Mesothelial cell of epicardium (in vitro differentiated cells): ENCODE measurements at places on chromosomes 6 and 20. TPM values are rescaled to one million over a fixed set of nuclear protein-coding genes. Genes with fewer than 3 reads are reported as not detected.
A peak's percentile ranks its signal among the peaks of the same experiment; 100 is the strongest.

The IL17F gene
- not detected in 3 replicates for total RNA-seq

The SNAI1 gene
- total RNA-seq, result 8.5 to 9.7 TPM (median 8.9 TPM) in 3 replicates

The CAP2 gene
- total RNA-seq, result 14.1 to 15.6 TPM (median 15.0 TPM) in 3 replicates

The RBM38 gene
- 23.8 to 25.6 TPM (median 25.3 TPM) in 3 replicates for total RNA-seq

The CYP24A1 gene
- total RNA-seq, result 21.3 to 25.3 TPM (median 23.6 TPM) in 3 replicates

The NFATC2 gene
- 13.1 to 14.0 TPM (median 14.0 TPM) in 3 replicates for total RNA-seq

The UBE2C gene
- total RNA-seq, result 48.1 to 50.2 TPM (median 48.3 TPM) in 3 replicates

The GPR63 gene
- 17.5 to 18.5 TPM (median 17.9 TPM) in 3 replicates for total RNA-seq

The MAS1L gene
- not detected in 3 replicates for total RNA-seq

The PPP1R16B gene
- total RNA-seq, result 0.04 TPM in 1 of 3 replicates, not detected in the others

The C6orf163 gene
- 9.0 to 11.5 TPM (median 10.0 TPM) in 3 replicates for total RNA-seq

The APOBEC2 gene
- total RNA-seq, result 0.22 to 0.51 TPM (median 0.45 TPM) in 3 replicates

The NT5DC1 gene
- 30.8 to 34.5 TPM (median 33.4 TPM) in 3 replicates for total RNA-seq

DNA sequence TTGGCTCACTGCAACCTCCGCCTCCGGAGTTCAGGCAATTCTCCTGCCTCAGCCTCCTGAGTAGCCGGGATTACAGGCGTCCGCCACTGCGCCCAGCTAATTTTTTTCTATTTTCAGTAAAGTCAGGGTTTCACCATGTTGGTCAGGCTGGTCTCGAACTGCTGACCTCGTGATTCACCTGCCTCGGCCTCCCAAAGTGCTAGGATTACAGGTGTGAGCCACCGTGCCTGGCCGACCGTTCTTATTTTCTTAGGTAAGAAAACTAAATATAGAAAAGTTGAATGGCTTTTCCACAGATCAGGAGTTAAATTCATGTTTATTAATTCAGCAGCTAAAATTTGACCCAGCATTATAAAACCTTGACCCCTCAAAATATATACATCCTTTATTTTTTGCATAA is 238.7 kb downstream of the TRDN start:
- H3K27ac ChIP-seq, result no peak overlapping the region
- H3K27me3 ChIP-seq, result no peaks in the 10 kb centered on the region
- no peak for DNase-seq

- no peak overlapping the region for H3K4me3 ChIP-seq
- peaks cover 48% of the 10 kb centered on the region for H3K36me3 ChIP-seq
- peaks cover 9% of the 10 kb centered on the region for H3K4me1 ChIP-seq
- H3K27ac ChIP-seq, result peak overlapping the region; percentile 19
- H3K27me3 ChIP-seq, result no peaks in the 10 kb centered on the region
Measured at GRCh38 chr6:157203312-157203744, 120.0 kb downstream of the TMEM242 start.

- DNase-seq, result no peak
- H3K36me3 ChIP-seq, result no peaks in the 10 kb centered on the region
- H3K27me3 ChIP-seq, result peaks cover 34% of the 10 kb centered on the region
Measured at GRCh38 chr6:52180787-52181558, 5.2 kb upstream of the IL17A start.

GRCh38 chr6:146420255-146420654 is 123.4 kb upstream of the RAB32 start:
- no peaks in the 10 kb centered on the region for H3K36me3 ChIP-seq
- DNase-seq, result no peak
- no peaks in the 10 kb centered on the region for H3K4me1 ChIP-seq
- H3K27me3 ChIP-seq, result peaks cover 4% of the 10 kb centered on the region
- no peak overlapping the region for H3K4me3 ChIP-seq

DNA sequence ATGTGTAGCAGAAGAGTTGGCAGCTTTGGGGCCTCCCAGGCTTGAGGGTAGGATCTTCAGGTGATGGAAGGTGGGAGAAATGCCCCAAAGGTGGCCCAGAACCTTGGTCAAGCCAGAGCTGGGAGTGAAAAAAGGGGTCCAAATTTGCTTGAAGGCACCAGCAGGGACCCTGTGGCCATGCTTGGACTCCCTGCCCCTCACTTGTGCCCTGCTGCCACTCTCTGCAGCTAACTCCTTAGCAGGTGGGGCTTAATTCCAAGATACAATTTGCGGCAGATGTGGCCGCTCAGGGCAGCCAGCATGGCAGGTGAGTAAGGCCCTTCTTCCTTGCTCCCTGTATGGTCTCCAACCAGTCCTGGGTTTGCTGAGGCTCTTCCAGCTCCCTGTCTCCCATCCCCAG is 285.0 kb upstream of the RNF24 start:
- no peaks in the 10 kb centered on the region for H3K4me1 ChIP-seq
- no peaks in the 10 kb centered on the region for H3K36me3 ChIP-seq
- peaks cover 40% of the 10 kb centered on the region for H3K27me3 ChIP-seq
- no peak overlapping the region for H3K4me3 ChIP-seq

DNA sequence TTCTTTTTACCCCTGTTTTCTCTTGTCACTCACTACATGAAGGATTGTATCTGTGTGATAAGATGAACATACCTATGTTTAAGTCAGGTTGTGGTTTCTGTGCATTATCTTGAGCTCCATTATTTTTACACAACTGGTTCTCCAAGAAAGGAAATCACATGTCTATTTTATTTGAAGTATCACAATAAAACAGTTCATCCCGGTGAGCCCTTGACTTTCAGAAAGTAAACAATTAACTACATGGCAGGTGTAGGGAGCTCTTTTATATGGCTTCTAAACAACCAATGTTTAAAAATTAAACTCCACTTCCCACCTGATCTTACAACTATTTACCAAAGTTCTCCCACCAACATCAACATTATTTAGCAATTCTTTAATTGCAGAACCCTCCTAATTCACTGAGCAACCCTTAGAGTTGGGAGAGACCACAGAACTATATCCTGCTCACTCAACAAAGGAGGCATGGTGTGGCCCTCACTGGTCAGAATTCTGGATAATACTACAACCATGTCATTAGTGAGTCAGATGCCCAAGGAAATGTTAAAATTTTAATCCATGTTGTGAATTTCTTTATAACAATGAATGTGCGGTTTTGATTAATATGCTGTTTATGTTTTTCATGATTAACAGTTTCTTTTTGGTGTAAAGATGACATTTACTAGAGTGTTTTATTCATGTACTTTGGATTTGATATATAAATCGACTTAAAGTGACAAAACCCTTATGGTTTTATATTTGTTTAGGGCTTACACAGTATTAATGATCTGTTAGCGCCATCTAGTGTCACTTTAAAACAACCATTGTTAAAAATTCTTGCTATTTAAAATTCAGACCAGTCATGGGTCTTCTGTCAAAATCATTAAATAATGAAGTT is 50.0 kb upstream of the SCGN start:
- H3K27me3 ChIP-seq, result no peaks in the 10 kb centered on the region
- peaks cover 40% of the 10 kb centered on the region for H3K4me1 ChIP-seq
- DNase-seq, result no peak
- H3K4me3 ChIP-seq, result no peak overlapping the region

GRCh38 chr6:124226396-124226795 is 422.7 kb downstream of the NKAIN2 start:
- peaks cover 7% of the 10 kb centered on the region for H3K4me1 ChIP-seq
- no peaks in the 10 kb centered on the region for H3K36me3 ChIP-seq
- no peak overlapping the region for H3K27ac ChIP-seq
- no peak overlapping the region for H3K4me3 ChIP-seq
- no peaks in the 10 kb centered on the region for H3K27me3 ChIP-seq

GRCh38 chr6:109014606-109015005 is 80.0 kb downstream of the SESN1 start:
- H3K27ac ChIP-seq, result peak overlapping the region; percentile 79
- no peak overlapping the region for H3K4me3 ChIP-seq
- H3K4me1 ChIP-seq, result peaks cover 46% of the 10 kb centered on the region
- H3K27me3 ChIP-seq, result no peaks in the 10 kb centered on the region

GRCh38 chr6:136726837-136727557 is 65.3 kb downstream of the MAP3K5 start:
- H3K27ac ChIP-seq, result no peak overlapping the region
- H3K27me3 ChIP-seq, result no peaks in the 10 kb centered on the region
- no peak for DNase-seq
- no peak overlapping the region for H3K4me3 ChIP-seq
- peaks cover 2% of the 10 kb centered on the region for H3K36me3 ChIP-seq

DNA sequence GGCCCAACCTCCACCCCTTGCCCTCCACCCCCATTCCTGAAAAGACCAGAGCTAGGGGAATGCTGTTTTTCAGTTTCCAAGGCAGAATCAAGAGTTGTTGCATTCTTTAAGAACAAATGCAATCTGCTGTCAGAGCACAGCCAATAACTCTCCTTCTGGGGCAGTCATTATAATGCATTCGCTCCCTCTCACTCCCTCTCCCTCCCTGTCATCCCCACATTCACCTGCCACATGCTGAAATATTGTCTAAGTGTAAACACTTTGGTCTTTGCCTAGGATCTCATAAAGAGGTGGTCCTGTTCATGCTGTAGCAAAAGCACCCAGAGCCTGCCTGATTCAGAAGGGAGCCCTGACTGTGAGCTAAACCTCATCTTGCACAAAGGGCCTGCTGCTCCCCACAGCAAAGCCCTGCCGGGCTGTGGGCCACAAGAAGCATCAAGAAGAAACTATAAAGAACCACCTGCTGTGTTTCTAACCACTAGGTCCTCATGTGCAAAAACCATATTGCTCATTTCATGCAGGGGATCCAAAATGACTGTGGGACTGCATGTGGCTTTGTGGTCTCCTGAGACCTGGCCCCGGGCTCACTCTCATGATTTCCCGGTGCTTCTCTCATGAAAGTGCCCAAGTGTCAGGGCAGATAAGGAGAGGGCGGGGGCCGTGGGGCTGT is 85.6 kb downstream of the GPR6 start:
- no peaks in the 10 kb centered on the region for H3K36me3 ChIP-seq
- no peak overlapping the region for H3K4me3 ChIP-seq
- peaks cover 17% of the 10 kb centered on the region for H3K27me3 ChIP-seq
- H3K27ac ChIP-seq, result peak overlapping the region; percentile 73
- peaks cover 42% of the 10 kb centered on the region for H3K4me1 ChIP-seq
- DNase-seq, result no peak

- DNase-seq, result no peak
- H3K4me1 ChIP-seq, result peaks cover 20% of the 10 kb centered on the region
- no peak overlapping the region for H3K4me3 ChIP-seq
- H3K36me3 ChIP-seq, result no peaks in the 10 kb centered on the region
- H3K27me3 ChIP-seq, result no peaks in the 10 kb centered on the region
Measured at GRCh38 chr20:11445891-11446290, 471.8 kb upstream of the BTBD3 start.

DNA sequence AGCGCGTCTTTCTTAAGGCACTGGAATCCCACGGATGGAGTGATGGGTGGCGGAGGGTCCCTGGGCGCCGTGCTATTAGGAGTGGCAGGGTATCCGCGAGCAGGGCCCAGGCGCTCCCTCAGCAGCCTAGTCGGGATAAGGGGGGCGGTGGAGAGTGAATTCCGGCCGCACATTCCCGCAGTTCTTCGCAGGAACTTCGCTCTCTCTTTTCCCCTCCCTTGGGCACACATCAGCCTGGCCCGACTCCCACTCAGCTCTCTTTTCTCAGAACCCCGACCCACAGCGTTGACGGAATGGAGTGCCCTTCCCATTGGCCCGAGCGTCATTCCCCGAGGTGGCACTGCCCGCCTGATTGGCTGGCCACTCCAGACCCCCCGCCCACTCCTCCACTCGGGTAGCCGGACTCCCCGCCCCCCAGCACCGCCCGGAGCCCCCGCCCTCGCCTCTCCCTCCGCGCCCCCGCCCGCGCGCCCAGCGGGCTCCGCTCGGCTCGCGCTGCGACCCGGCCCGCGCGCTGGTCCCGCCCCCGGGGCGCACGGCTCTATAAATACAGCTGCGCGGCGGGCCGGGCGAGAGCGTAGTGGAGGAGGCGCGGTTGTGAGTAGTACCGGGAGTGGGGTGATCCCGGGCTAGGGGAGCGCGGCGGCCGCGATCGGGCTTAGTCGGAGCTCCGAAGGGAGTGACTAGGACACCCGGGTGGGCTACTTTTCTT is at the start of gene ID4:
Gene ID4, plus strand, starts transcription at position 572 of the 712 bp plus-strand sequence. CDS start 385 bp downstream, outside the sequence.
- peak within 1 kb of the TSS; percentile 91 for H3K4me3 ChIP-seq
- no peaks in the 10 kb centered on the region for H3K27me3 ChIP-seq
- H3K27ac ChIP-seq, result peak within 1 kb of the TSS; percentile 98
- H3K36me3 ChIP-seq, result peaks cover 7% of the 10 kb centered on the region

DNA sequence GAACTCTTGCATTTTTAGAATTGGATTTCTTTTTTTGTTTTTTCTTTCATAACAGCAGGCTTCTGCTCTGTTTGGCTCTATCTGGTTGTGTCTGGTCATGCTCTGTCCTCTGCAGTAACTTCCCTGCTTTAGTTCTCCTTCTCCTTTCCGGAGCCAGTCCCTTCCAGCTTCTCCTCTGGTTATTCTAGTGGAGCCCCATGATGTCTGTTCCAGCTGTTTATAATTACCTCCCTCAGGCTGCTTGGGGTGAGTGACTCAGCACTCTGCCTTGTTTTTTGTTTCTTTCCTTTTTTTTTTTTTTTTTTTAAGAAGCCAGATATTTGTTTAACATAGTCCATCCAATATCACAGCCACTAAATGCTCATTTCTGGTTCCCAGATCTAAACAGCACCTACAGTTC is 409.6 kb downstream of the MAFB start:
- no peak overlapping the region for H3K4me3 ChIP-seq
- H3K4me1 ChIP-seq, result peaks cover 73% of the 10 kb centered on the region
- H3K36me3 ChIP-seq, result no peaks in the 10 kb centered on the region
- no peak for DNase-seq
- H3K27ac ChIP-seq, result peak overlapping the region; percentile 14

- peaks cover 8% of the 10 kb centered on the region for H3K36me3 ChIP-seq
- H3K4me1 ChIP-seq, result peaks cover 31% of the 10 kb centered on the region
- no peak for DNase-seq
- no peaks in the 10 kb centered on the region for H3K27me3 ChIP-seq
Measured at GRCh38 chr6:1726341-1726768, 116.6 kb downstream of the FOXC1 start.

- DNase-seq, result peak; percentile 43
- no peaks in the 10 kb centered on the region for H3K27me3 ChIP-seq
- peak overlapping the region; percentile 97 for H3K4me3 ChIP-seq
Measured at GRCh38 chr6:157323966-157324300, 614 bp upstream of the TMEM242 start.

GRCh38 chr6:37550191-37550831 is 50.6 kb upstream of the CCDC167 start:
- H3K36me3 ChIP-seq, result no peaks in the 10 kb centered on the region
- no peak for DNase-seq
- no peaks in the 10 kb centered on the region for H3K27me3 ChIP-seq
- H3K4me1 ChIP-seq, result peaks cover 39% of the 10 kb centered on the region
- H3K4me3 ChIP-seq, result no peak overlapping the region
- no peak overlapping the region for H3K27ac ChIP-seq

GRCh38 chr6:149060985-149061760 is 256.3 kb upstream of the TAB2 start:
- H3K36me3 ChIP-seq, result no peaks in the 10 kb centered on the region
- H3K27me3 ChIP-seq, result no peaks in the 10 kb centered on the region
- H3K27ac ChIP-seq, result peak overlapping the region; percentile 7
- H3K4me3 ChIP-seq, result no peak overlapping the region

- peak within 1 kb of the TSS; percentile 89 for H3K27ac ChIP-seq
- peaks cover 8% of the 10 kb centered on the region for H3K36me3 ChIP-seq
- peak within 1 kb of the TSS; percentile 89 for H3K4me3 ChIP-seq
- DNase-seq, result peak; percentile 86
Measured at GRCh38 chr20:49936153-49937026, at the start of gene RNF114. Gene RNF114, plus strand, starts transcription at chr20:49936397. Its CDS starts 16 bp downstream, at chr20:49936413.

GRCh38 chr6:23145781-23146180 is 576.4 kb downstream of the HDGFL1 start:
- H3K27ac ChIP-seq, result no peak overlapping the region
- peaks cover 7% of the 10 kb centered on the region for H3K4me1 ChIP-seq
- H3K4me3 ChIP-seq, result no peak overlapping the region
- H3K27me3 ChIP-seq, result no peaks in the 10 kb centered on the region
